ENCODE measurements at places on chromosomes 7 and 10. TPM values are rescaled to one million over a fixed set of nuclear protein-coding genes. Genes with fewer than 3 reads are reported as not detected.

DNA sequence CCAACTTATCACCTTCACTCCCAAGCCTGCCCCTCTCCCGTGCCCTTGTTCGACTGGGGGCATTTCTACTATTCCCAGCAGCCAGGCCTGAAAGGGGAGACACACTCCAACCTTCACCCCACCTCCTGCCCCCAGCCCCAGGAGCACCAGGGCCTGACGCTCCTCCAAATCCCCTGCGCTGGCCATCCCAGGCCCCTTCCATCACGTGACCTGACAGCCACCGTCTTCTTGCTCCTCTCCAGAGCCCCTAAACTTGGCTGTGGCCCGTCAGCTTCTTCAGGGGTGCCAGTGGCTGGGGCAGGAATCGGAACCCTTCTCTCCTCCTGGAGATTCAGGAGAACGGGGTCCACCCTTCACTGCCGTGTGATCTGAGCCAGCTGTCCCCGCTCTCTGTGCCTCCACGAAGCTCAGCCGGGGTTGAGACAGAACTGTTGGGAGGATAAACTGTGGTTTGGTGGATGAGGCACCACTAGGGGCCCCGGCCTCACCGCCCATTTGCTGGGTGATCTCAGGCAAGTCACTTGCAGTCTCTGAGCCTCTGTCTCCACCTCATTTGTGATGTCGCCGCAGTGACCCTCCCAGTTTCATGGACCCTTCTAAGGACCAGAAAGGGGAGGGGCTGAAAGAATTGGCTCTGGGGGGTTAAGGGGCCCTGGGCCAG is 91.0 kb downstream of the MYL10 start:
- DNase-seq: no peak

GHRHR gene
- 4.3 TPM for total RNA-seq

- no peak for DNase-seq
Measured at GRCh38 chr7:12222889-12223579, 11.9 kb downstream of the TMEM106B start.

PAPSS2 gene
- total RNA-seq: 4.4 TPM

- no peak for DNase-seq
Measured at GRCh38 chr10:47361293-47361692, 13.1 kb downstream of the RBP3 start.

DNA sequence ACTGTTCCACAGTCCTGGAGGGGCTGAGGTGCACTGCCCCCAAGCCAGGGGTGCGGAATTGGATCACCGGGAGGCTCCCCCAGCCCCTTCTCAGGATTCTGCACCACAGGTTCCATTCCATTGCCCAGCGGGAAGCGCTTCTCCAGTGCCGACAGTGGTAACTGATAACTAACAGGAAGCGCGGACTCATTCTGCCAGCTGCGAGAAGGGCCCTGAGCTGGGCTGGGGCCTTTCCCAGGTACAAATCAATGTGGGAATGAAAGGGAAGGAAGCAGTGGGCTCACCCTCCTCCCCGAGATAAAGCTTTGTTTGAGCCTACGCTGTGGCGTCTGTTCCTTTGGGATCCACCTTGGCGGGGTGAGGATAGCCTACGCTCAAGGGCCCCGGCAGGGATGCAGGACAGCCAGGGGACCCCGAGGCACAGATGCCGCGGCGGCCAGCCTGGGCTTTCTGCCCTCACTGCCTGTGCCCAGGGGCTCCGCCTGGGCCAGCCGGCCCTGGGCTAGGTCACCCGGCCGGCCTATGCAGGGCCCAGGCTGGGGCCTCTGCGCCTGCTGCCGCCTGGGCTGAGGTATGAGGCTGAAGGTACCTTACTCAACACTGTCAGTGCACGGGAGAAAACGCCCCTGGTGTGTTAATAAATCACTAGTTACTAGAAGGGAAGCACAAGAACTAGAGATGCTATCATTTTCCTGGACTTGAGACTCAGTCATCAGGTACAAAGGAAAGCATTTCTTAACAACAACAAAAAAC is 39.4 kb downstream of the EN2 start:
- no peak for DNase-seq

MKI67 gene
- total RNA-seq: 13.6 TPM

GRCh38 chr7:34282271-34282670 is 375.7 kb upstream of the NPSR1 start:
- no peak for DNase-seq

CABCOCO1 gene
- 2.0 TPM for total RNA-seq

MKRN1 gene
- 74.8 TPM for total RNA-seq

DNA sequence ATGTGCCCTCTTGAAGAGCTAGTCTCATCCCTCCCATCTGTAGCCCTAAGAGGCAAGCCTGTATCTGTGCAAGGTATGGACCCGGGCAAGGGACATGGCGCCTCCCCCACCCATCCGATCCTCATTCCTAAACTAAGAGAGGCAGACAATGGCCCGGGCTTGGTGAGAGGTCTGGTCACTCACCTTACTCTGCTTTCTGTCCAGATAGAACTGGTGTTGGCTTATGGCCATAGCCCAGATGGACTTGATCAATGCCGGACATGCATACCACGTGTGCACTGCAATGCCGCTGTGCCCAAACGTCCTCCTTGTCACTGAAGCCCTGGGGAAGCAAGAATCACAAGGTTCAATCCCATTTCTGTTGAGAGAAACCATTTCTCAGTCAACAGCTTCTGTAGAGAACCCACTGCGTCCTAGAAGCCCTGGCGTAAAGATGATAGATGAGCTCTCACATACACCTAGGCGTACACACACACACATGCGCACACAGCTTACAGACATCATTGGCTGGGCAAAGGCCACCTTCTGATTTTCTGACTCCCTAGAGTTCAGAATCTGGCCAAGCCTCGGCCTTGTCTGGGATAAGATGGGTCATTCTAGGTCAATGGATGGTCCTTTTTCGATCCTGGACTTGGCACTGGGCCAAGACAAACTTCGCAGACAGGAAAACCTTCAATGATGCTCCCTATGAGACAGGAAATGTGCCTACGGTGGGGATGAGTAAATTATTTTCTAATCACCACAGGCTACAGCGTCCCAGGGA is 114.6 kb downstream of the PRPF18 start:
- no peak for DNase-seq

DNA sequence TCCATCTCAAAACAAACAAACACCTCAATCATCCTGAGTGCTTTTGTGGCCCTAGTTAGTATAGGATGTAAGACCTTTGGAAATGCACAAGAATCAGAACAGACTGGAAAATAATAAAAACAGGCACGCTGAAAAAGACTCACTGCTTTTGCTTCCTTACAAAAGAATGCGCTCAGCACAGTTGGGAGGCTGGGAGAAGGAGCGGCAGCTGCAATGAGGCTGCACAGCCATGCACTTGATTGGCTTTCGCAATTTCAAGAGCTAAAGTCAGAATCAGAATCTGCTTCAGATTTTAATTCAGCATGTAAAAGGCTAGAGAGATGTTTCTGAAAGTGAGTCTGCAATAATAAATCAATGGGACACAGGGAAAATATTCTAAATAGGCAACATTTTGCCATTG is 97.2 kb downstream of the FRMD4A start:
- no peak for DNase-seq

DNA sequence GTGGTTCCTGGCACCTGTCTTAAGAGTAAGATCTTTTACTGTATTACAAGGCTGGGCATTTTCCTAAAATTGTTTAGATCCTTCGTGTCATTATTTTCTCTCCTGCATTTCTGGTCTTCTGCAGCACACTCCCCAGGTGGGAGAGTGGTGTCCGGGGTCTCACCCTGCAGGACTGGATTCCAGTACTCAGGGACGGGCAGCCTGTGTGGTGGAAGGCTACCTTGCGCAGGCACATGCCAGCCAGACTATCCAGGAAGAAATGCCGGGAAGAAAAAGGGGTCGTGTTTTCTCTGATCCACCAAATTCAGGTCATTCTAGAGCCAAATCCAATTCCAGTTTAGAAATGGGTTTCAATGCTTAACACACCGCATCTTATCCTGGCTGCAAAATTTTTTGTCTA is 27.7 kb downstream of the CNPY1 start:
- DNase-seq: no peak

GNGT1 gene
- total RNA-seq: not detected

DNA sequence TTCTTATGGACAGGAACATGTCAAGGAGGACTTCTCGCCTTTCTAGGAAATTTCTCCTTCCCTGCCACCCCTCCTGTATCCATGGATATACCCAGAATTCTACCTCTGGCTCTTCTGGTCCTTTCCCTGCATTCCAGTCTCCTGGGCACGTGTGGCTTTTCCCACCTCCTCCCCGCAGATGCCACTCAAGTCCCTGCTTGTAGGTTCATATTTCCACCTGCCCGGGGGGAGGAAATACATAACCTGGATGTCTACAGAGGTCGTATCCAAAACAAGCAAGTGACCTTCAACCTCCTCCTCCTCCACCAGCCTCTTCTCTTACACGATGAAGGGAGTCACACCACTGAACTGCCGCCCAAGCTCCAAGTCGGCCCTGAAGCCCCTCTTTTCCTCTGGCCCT is 20.7 kb downstream of the FGFR2 start:
- DNase-seq: no peak

ASZ1 gene
- total RNA-seq: not detected

DNA sequence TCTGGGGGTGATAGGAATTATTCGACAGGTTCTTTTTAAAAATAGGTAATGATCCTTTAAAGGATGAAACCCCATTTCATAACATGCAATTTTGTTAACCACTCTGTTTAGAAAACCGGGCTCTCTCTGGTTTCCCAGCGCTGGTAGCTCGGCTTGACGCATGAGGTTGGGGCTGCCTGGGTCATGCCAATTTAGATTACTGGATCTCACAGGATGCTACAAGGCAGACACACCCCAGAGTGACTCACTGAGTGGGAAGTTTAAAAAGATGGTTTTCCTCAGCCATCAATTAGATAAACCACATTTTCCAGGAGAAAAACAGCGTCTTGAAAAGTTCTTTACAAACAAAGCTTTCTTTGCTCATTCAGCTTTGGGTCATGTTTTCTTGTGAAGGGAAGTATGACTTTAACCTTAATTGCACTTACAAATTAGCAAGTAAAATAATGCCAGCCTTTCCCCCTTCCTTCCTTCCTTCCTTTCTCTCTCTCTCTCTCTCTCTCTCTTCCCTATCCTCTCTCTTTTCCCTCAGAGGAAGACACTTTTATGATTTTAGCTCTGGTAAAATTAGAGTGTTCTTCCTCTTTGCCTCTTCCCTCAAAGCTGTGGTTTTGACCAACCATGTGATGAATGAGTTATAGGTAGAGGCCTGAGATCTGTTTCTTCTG is 99.8 kb downstream of the EPDR1 start:
- no peak for DNase-seq

- no peak for DNase-seq
Measured at GRCh38 chr10:33835556-33835955, 501.1 kb upstream of the NRP1 start.

DNA sequence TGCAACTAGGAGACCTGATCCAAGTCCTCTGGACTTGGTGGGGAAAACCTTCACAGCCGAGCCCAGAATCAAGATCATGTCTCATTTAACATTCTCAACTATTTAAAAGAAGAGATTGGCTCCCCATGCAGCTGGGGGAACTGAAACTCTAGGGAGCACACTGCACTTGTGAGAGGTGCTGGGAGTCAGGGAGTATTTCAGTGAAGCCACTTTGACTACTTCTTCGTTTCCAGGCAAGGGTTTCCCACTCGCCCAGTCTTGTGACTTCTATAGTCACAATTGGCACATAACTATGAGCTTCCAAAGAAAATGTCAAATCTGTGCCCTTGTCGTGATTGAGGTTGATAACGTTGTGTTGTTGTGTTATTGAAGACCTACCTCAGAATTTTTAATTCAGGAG is 62.9 kb downstream of the AKR1B1 start:
- DNase-seq: no peak

IGF2BP3 gene
- 52.7 TPM for total RNA-seq

C7orf33 gene
- 0.64 TPM for total RNA-seq

LIPM gene
- total RNA-seq: not detected

- no peak for DNase-seq
Measured at GRCh38 chr10:91616137-91616536, 16.7 kb downstream of the PPP1R3C start.

ECHDC3 gene
- total RNA-seq: 1.3 TPM

ACTR3C gene
- total RNA-seq: 8.3 TPM

GRCh38 chr7:140054751-140055150 is 8.0 kb downstream of the PARP12 start:
- no peak for DNase-seq

DNA sequence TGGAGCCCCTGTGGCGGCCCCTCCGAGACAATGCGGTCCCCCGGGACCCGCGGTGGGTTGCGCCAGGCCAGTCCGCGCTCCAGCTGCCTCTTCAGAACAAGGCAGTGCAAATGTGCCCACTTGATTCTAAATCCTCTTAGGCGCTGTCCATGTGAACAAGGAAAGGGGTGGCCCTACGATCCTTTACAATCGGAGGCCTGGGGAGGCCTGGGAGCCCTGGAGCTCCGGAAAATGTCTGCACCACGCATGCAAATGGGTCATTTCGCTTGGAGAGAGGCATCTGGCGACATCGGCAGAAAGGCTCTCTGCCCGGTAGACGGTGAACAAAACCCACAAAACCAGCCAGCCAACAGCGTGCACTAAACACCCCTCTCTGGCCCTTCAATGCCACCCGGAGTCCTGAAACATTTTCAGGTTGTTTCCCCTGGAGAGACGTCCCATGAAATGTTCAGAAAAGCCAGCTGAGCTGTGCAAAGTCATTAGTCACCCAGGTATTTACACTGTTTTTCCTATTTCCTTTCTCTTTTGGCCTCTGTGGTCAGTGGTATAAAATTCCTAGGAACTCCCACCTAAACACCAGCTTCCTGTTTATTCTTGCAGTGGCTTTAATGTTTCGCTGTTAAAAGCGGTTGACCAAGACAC is 102.8 kb upstream of the ZNF438 start:
- peak; percentile 28 for DNase-seq

PPP1R9A gene
- total RNA-seq: 62.0 TPM

DNA sequence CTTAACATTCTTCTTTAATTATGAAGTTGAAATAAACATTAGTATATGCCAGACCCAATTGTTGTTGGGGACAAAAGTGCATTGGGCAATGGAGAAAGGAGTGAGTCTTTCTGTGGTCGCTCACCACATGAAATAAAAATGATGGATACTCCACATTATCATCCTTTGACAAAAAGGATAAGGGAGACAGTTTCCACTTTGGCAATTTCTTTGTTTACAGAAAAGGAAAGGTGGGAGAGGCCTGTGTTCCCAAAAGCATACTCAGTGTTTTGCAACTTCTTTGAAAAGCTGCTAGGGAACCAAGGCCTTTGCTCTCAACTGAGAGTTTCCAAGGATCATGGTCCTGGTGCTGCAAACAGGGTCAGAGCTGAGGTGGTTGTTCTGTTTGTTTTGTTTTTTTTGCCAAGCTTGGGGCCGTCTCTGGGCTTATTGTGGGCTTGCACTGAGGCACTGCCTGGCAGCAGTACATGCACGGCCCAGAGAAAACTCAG is 341.9 kb downstream of the TNS3 start:
- no peak for DNase-seq

- no peak for DNase-seq
Measured at GRCh38 chr7:31896925-31897324, 173.3 kb downstream of the PDE1C start.

Measured in cerebellum (tissue), 4 donors.